Skeletal muscle tissue (tissue), 5 donors: ENCODE measurements at places on chromosomes 1 and 21. TPM values are rescaled to one million over a fixed set of nuclear protein-coding genes. Genes with fewer than 3 reads are reported as not detected.

KPRP gene
- total RNA-seq = not detected

TTC39A gene
- total RNA-seq = 2.1 TPM

IFI44 gene
- 11.5 TPM for total RNA-seq

SHE gene
- 8.4 TPM for total RNA-seq

CBR1 gene
- total RNA-seq = 21.4 TPM

OR2G6 gene
- total RNA-seq = not detected
